ENCODE measurements at places on chromosomes 6 and 20.

DNA sequence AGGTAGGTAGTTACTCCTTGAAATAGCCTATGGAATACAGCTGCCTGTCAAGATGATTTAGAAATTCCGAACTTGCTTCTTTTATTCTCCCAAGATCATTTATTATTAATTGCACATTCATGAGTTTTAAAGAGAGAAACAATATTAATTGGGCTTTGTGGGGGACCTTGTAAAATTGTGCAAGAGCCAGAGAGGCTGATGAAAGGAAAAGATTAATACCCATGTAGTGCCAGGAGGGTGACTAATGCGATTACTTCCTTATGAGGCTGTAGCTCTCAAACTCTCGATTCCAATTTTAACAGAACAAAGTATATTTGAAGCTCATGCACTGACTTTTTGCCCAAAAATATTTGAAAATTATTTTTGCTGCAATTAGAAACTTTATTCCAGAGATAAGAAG, 423.8 kb upstream of the ID4 start:
- DNase-seq: no peak

DNA sequence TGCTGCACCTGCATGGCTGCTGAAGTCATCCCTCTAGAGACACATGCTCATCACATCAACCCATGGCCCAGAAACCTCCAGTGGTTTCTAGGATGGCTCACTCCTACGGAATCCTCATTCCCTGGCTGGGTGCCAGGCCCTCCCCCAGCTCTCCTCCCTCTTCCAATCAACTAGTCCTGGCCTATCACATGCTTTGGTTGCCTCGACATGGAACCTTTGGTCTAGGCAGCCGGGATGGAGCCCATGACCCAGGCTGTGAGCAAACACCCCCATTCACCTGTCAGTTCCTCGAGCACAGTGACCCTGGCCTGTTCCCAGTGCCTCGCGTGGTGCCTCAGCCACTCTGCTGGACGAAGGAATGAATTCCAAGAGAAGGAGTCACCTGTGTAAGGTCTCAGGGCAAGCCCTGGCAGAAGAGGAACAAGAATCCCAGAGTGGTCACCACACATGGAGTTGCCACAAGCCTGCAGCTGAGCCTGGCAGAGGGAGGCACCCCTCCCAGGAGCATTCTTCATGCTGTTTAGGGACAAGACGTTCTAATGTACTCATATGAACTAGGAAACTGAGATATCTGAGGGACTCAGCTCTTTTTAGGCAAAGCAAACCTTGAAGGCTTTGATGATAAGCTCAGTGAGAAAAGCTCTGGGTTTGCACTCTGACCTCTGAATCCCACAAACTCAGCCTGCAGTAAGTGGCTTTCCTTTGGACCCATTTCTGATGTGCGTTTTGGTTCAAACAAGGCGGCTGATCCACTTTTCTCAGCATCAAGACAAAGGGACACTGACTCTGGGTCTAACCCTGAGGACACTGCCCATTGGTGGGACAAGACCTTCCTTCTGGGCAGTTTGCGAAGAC, 40.2 kb downstream of the PPP1R3G start:
- no peak for DNase-seq

GRCh38 chr6:129498950-129499842, 210.8 kb downstream of the ARHGAP18 start:
- DNase-seq: no peak

DNA sequence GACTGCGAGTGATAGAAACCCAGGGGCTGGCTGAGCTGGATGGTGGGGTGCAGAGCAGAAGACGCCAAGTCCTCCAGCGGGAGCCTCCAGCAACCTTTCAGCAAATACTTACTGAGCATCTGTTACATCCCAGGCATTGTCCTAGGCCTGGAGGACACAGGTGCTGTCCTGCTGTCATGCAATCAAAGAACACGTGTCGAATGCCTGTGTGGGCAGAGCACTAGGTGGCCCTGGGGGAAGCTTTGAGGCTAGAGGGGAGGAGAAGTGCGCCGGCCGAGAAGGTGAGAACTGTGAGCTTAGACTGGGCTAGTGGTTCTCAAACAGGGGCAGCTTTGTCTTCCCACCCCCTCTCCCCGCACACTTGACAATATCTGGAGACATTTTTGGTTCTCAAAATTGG, 233.6 kb downstream of the BMP7 start:
- DNase-seq: no peak

DNA sequence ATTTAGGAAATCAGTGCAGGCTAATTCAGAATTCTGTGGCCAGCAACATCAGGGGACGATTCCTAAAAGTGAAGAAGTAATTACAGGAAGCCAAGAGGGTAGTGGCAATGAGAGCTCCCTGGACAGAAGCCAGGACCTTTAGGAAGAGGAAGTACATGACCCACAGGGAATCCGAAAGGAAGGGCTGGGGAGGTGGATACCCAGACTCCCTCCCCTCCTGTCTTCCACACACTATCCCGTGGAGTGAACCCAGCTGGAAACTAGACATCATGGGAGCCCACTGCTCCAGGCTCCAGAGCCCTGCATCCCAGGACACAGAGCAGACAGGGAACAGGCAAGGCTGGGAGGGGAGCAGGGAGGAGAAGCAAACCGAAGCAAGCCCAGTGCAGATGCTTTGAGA, 83.0 kb downstream of the SNX5 start:
- no peak for DNase-seq

DNA sequence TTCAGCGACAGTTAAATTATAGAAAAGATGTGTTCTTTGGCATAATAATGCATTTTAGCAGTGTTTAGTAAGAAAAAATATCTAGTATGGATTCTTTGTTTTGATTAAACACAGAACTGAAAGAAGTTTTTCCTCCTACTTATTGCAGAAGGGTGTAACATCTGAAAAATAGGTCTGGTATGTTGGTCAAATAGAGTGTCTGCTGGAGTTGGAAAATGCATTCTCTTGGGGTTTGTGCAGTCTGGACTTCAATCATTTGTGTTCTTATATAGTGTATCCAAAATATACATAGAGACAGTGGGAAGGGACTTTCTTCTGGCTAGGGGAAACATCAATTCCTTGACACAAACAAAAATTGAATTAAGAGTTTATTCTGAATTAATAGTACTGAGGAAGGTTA, 132.4 kb upstream of the MAN1A1 start:
- DNase-seq: no peak

- no peak for DNase-seq
These were observed 89.6 kb upstream of the HS3ST5 start for GRCh38 chr6:114432400-114432799.

GRCh38 chr6:75326557-75327258, 42.1 kb upstream of the TMEM30A start:
- DNase-seq: no peak

DNA sequence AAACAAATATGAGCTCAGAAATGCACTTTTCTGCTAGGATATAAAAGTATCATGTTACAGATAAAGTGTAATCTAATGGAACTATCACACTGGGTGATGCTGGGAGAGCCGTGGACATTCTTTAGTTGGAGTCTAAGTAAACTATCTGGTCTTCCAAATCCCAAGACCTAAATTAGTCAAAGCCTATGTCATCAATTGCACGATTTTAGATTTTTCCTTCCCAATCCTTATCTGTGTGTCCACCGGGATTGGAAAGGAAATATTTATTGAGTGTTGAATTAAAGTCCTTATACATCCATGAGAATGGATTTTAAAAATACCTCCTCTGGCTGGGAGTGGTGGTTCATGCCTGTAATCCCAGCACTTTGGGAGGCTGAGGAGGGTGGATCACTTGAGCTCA, 19.6 kb upstream of the MRAP2 start:
- DNase-seq: no peak

GRCh38 chr6:132490478-132491204, 22.3 kb downstream of the STX7 start:
- DNase-seq: no peak

GRCh38 chr6:109955491-109955890, 22.6 kb upstream of the GPR6 start:
- DNase-seq: no peak

DNA sequence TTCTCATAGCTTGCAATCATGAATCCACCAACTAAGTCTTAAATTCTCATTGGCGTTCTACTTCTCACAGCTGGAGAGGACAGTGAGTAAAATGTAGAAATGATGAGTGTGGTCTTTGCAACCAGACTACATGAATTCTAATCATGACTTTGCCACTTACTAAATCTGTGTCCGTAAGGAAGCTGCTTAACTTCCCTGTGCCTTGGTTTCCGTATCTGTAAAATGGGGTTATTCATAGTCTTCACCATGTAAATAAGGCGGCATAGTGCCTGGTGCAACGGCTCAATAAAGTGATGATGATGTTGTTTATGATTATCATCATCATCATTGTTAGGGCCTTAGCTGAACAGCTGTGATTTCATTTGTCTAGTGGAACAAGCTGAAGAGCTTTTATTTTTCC, 12.6 kb downstream of the CFAP206 start:
- DNase-seq: no peak

DNA sequence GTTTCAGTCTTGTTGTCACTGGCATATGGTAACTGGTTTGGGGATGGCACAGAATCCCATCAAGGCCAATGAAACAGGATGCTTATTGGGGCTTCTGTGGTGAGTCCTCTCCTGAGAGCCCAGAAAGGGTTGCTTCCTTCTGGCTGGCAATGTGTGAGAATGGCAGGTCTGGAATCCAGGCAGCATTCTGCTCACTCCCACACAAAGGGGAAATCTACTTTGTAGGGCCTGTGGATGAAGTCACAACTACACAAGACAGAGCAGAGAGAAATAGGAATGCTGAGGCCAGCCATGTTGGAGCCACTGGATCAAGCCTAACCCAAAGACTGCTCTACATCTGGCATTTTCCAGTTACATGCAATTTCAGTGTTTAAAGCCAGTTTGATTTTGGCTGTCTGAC, 15.7 kb downstream of the PLAGL2 start:
- no peak for DNase-seq

GRCh38 chr6:13336553-13336952, 8.2 kb upstream of the TBC1D7 start:
- DNase-seq: peak; percentile 65

DNA sequence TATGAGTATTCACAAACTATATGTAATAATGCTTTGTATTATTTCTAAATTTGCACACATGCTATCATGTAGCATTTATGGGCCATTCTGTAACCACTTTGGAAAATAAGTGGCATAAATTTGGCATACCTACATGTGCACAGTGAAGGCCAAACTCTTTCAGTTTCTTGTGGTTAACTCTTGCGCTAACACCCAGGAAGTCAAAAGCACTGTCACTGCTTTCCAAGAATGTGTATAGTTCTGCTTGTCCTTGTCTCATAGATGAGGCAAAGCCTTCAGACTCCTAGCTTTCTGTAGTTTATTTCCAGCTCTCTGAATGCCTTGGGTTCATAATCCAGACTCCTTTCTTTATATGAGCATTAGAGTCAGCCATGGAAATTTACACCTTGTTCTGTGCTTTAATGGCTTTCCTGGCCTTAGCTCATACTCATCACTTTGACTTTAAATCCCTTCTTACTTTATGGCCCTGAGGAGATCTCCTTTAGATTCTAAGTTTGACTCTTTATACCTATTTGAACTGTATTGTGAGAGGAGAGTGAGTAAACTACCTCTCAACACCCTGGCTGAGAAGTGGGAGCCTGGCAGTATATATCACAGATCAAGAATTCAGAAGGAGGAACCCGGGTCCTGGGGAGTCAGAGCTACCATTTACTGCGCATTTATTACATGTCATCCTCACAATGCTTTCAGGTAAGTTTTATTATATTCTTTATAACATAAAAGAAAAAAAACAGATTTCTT, 949 bp upstream of the SLC17A3 start:
- DNase-seq: no peak

GRCh38 chr20:36493051-36493800, 48.1 kb upstream of the MYL9 start:
- no peak for DNase-seq

DNA sequence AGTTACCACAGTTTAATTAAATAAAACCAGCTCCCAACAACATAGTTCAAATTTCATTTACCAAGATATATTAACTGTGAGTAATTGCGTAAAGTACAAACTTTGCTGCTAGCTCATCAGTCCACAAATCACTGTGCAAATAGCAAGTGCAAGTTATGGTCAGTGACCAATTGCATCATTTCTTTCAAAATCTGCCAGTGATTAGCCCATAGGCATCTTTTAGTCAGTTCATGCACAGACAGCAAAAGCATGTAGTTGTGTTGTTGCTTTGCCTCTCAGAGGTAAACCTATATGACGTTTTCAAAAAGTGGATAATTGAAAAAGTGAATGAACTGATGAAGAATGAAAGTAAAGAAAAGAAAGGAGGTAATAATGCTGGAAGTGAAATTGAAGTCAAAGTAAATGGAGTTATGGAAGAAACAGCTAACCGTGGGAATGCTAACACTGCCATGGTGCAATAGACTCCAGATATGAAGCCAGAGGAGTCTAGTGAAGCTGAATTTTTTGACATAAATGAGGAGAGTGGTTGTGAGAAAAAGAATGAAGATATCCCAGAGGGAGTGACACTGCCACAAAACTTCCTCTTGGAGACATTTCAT, 36.5 kb downstream of the ENPP1 start:
- DNase-seq: no peak

DNA sequence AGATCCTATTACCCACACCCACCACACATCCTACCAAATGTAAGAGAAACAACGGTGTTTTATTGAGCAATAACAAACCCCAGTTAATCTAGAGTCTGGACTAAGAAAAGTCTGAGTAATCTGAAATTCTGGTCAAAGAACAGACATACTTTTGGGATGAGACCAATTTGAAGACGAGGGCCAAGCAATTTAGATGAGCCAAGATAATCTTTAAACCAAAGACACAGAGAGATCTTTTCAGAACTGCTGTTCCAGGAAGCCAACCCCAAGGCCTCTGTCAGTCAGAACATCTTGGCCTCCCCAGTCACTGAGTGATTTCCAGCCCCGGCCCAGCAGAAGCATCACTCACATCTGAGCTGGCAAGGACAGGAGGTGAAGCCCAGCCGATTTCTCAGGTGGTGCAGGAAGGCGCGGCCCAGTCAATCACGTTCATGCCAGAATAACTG, 118.5 kb upstream of the SYNDIG1 start:
- DNase-seq: no peak

- no peak for DNase-seq
These were observed 5.9 kb downstream of the CALHM6 start for GRCh38 chr6:116467096-116467495.

- DNase-seq: no peak
These were observed 152.1 kb downstream of the DTNBP1 start for GRCh38 chr6:15510536-15511247.

DNA sequence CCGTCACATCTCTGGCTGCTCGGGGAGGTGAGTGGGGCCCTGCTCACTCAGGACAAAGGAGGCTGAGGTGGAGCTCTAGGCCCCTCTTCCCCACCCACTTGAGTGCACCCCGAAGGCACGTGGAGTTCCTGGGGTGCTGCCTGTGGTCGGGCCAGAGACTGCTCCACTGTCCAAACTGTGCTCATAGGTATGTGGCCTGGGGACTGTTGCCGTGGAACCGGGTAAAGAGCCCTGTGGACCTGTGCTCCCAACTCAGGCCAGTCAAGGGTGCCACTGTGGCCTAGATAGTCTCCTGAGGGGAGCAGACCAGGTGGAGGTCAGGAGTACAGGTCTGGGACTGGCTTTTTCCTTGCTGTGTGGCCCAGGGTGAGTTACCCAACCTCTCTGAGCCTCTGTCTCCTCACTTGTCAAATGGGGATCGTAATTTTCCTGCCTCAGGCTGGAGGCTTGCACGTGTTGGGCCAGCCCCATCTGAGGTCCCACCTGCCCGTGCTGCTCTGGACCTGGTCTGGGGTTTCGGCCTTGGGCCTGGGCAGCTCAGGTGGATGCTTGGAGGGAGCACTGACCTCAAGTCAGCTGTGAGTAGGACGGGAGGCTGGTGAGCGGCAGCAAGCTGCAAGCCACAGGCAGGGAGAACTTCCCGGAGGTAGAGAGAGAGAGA, 12.4 kb upstream of the NPBWR2 start:
- no peak for DNase-seq
